ENCODE measurements at places on chromosomes 11 and 22.

DNA sequence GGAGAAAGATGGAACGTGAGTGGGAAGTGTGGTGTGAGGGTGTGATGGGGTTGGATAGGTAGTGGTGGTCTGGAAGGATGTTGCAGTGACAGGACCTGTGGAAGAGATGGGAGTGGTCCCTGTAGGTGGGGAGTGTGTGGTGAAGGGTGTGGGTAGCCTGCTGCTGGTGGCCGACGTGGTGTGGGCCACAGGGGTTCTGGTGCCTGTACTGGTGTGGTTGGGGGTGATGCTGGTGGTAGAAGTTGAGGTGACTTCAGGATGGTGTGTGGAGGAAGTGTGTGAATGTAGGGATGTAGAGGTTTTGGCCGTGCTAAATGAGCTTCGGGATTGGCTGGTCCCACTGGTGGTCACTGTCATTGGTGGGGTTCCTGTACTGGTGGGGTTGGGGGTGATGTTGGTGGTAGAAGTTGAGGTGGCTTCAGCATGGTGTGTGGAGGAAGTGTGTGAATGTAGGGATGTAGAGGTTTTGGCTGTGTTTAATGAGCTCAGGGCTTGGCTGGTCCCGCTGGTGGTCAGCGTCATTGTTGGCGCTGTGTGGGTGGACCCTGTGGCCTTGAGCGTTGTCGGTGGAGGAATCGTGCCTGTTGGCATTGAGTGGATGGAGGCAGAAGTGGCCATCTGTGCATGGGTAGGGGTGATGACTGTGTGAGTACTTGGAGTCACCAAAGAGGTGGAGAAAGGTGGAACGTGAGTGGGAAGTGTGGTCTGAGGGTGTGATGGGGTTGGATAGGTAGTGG is 19.1 kb downstream of the MUC6 start:
- H3K4me3 ChIP-seq: no peak overlapping the region
- no peaks in the 10 kb centered on the region for H3K4me1 ChIP-seq
- no peaks in the 10 kb centered on the region for H3K27me3 ChIP-seq
- H3K36me3 ChIP-seq: no peaks in the 10 kb centered on the region

GRCh38 chr22:39773976-39774539 is 119.5 kb downstream of the ENTHD1 start:
- peaks cover 18% of the 10 kb centered on the region for H3K27me3 ChIP-seq
- DNase-seq: peak; percentile 3
- H3K4me3 ChIP-seq: no peak overlapping the region

DNA sequence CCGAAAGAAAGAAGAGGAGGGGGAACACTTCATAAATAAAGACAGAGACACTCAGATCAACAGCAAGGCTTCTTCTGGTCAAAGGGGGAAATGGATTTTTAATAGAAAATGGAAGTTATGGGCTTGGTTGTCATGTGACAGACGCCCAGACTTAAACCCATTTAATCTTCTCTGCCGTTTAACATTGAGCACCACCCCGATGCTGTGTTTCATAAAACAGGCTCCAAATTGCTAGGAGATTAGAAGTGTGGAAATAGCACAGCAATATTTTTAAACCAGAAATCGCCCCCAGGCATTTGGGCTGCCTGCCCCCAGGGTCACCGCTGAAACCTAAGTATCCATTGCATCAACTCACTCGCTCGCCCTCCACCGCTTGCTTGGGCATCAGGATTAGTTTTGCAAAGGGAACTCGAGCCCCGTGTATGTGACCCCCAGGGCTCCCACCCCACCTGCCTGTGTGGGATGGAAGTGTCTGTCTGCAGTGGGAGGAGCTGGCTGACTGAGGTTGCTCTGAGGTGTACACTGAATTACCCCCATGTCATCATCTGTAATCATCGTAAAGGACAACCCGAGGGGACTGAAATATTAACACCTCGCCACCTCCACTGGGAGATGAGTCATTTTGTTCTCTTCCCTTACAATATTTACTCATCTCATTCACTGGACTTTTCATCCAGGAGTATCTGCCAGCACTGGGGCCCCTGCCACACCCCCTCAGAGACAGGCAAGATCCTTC is 10.7 kb downstream of the DSCAML1 start:
- H3K4me3 ChIP-seq: no peak overlapping the region
- H3K36me3 ChIP-seq: no peaks in the 10 kb centered on the region
- no peaks in the 10 kb centered on the region for H3K4me1 ChIP-seq
- H3K27ac ChIP-seq: no peak overlapping the region
- H3K27me3 ChIP-seq: peaks cover 29% of the 10 kb centered on the region

DNA sequence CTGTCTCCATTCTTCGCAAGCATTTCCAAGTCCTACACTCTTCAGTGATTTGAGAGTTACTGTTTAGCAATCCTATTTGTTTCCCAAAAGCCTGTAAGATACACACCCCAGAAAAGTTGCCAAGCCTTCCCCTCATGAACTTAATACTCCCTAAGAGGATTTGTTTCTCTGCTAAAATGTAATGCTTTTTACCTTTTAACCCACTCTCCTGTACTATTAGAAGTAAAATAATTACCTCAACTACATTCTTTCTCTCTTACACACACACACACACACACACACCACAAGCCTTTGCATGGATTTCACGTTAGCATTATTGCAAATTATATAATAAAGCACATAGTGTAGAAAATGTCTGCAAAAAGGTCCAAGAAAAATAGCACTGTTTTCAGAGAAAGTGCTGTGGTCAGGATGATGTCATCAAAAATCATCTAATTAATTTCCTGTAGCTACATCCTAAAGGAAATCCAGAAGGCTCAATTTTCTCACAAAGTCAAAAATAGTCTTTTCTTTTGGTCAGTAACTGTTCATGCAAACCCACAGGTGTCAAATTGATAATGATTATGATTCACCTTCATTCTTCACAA is 364.1 kb upstream of the PITPNB start:
- no peak overlapping the region for H3K4me3 ChIP-seq
- H3K36me3 ChIP-seq: no peaks in the 10 kb centered on the region
- no peak for DNase-seq
- no peaks in the 10 kb centered on the region for H3K4me1 ChIP-seq
- H3K27me3 ChIP-seq: no peaks in the 10 kb centered on the region

DNA sequence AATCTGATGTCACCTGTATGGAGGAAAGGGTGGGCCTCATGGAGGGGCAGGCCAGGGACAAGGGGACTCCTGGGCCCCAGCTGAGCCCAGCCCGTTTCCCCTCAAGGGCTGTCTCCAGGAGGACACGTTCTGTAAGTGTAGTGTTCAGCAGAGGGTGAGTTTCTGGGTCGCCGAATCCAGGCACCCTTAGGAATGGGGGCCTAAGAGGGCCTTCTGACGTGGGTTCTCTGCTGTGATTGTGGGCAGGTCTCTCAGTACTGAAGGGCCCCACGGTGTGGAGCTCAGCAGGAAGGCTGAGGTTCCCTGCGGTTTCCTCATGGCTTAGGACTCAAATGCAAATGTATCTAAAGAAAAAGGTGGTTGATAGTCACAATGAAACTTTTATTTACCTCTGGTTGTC is 6.5 kb downstream of the PTDSS2 start:
- no peaks in the 10 kb centered on the region for H3K27me3 ChIP-seq
- no peaks in the 10 kb centered on the region for H3K36me3 ChIP-seq
- H3K27ac ChIP-seq: no peak overlapping the region
- H3K4me3 ChIP-seq: no peak overlapping the region
- H3K4me1 ChIP-seq: peaks cover 2% of the 10 kb centered on the region

DNA sequence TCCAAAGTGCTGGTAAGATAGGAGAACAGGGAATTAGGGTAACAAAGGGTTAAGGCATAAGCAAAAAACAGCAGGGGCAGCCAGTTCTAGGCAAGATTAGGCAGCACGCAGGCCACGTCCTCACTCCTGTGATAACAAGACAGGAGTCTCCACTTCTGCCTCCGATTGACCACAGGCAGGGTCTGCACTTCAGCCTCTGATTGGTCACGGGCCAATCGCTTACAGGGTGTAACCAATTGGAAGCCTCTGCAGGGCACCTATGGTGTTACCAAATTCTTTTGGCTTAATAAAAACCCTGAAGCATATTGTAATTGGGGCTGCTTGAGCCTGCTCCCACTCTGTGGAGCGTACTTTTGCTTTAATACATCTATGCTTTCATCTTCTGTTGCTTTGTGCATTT is 12.2 kb upstream of the GSTP1 start:
- no peaks in the 10 kb centered on the region for H3K36me3 ChIP-seq
- no peaks in the 10 kb centered on the region for H3K4me1 ChIP-seq
- H3K4me3 ChIP-seq: no peak overlapping the region
- H3K27me3 ChIP-seq: no peaks in the 10 kb centered on the region
- H3K27ac ChIP-seq: no peak overlapping the region
- no peak for DNase-seq

DNA sequence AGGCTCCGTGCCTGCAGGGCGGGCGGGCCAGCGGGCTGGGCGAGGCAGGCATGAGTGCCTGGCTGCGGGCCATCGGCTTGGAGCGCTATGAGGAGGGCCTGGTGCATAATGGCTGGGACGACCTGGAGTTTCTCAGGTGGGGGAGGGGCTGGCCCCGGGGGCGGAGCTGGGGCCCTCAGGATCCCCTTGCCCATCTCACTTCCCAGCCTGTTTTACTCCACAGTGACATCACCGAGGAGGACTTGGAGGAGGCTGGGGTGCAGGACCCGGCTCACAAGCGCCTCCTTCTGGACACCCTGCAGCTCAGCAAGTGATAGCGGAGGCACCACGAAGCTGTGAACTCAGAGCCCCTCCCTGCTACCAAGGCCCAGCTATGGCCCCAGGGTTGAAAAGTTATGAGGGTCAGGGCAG is 5.9 kb downstream of the PHOX2A start:
- peak; percentile 84 for DNase-seq
- H3K4me1 ChIP-seq: peaks cover 7% of the 10 kb centered on the region
- H3K36me3 ChIP-seq: peaks cover 48% of the 10 kb centered on the region

GRCh38 chr11:121795174-121795573 is 320.8 kb downstream of the BLID start:
- H3K36me3 ChIP-seq: no peaks in the 10 kb centered on the region
- no peak for DNase-seq
- peaks cover 9% of the 10 kb centered on the region for H3K4me1 ChIP-seq
- H3K27ac ChIP-seq: no peak overlapping the region
- no peaks in the 10 kb centered on the region for H3K27me3 ChIP-seq
- H3K4me3 ChIP-seq: no peak overlapping the region

DNA sequence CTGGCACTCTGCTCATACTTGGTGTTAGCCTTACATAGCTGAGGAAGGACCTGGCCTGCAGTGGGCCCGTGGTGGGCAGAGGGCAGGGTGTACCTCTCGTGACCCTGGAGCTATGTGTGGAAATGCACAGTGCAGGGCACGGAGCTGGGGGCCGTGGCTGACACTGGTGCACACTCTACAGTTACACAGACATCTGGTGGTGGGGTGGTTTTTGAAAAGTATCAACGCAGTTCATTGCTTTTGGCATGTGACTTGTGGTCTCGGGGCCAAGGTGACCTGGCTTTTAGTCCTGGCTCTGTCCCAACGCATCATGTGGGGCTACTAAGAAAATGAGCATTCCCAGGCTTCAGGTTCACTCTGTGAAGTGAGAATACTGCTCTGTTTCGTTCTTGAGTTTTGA is 553.6 kb downstream of the NTM start:
- H3K27ac ChIP-seq: no peak overlapping the region
- H3K36me3 ChIP-seq: no peaks in the 10 kb centered on the region
- no peaks in the 10 kb centered on the region for H3K4me1 ChIP-seq
- no peak overlapping the region for H3K4me3 ChIP-seq
- no peaks in the 10 kb centered on the region for H3K27me3 ChIP-seq

GRCh38 chr11:2367266-2368160 is 9.6 kb upstream of the CD81 start:
- DNase-seq: no peak
- H3K27me3 ChIP-seq: no peaks in the 10 kb centered on the region
- no peak overlapping the region for H3K4me3 ChIP-seq
- no peaks in the 10 kb centered on the region for H3K36me3 ChIP-seq

GRCh38 chr22:39253435-39254070 is 8.8 kb upstream of the PDGFB start:
- H3K27ac ChIP-seq: peak overlapping the region; percentile 74
- no peaks in the 10 kb centered on the region for H3K36me3 ChIP-seq
- peak; percentile 88 for DNase-seq
- H3K4me1 ChIP-seq: peaks cover 37% of the 10 kb centered on the region

DNA sequence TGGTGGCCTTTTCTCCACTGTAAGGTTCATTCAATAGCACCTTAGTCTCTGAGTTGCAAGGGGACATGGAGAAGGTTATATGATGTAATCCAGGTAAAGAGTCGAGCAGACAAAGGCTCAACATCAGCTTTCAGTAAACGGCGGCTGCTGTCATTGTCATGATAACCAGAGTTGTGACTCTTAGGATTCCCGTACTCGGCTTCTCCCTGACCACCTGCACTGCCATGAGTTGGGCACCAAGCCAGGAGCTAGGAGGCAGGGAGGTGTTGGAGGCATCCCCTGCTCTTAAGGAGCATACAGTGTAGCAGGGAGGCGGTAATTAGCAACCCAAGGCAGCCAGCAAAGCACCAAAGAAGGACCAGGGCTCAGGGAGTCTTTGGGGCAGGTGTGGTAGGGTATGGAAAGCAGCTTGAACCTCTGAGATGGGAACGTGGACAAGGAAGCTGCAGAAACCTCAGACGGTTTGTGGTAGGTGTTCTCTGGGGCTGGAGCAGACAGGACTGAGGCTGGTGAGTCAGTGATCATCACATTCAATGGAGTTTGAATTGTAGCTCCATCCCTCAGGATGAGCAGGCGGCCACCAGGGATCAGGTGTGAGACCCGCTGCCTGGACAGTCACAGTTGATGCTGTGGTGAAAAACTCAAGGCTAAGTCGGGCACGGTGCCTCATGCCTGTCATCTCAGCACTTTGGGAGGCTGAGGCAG is 31.7 kb downstream of the LIF start:
- H3K27me3 ChIP-seq: no peaks in the 10 kb centered on the region
- H3K27ac ChIP-seq: no peak overlapping the region
- no peak for DNase-seq
- no peaks in the 10 kb centered on the region for H3K36me3 ChIP-seq
- no peaks in the 10 kb centered on the region for H3K4me1 ChIP-seq

DNA sequence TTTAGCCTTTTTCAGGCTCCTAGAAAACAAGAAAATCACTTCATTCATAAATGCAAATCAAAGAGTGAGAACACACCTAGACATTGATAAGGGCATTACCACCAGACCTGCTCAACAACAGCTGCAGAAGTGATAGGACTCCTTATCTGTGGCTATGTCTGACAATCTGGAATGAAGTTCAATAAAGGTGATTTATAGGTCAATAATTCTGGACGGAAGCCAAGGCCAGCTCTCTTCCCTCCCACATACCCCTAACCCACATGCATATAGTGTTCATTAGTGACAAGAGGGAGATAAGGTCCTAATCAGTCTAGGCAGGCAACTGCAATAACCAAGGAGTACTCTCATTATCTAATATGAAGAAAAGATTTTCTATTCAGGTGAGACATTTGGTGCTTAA is 111.3 kb downstream of the ETS1 start:
- H3K27ac ChIP-seq: no peak overlapping the region
- H3K4me1 ChIP-seq: peaks cover 21% of the 10 kb centered on the region
- peaks cover 20% of the 10 kb centered on the region for H3K27me3 ChIP-seq
- DNase-seq: no peak
- no peak overlapping the region for H3K4me3 ChIP-seq

- peaks cover 5% of the 10 kb centered on the region for H3K4me1 ChIP-seq
- H3K27ac ChIP-seq: no peak overlapping the region
- no peaks in the 10 kb centered on the region for H3K27me3 ChIP-seq
- no peaks in the 10 kb centered on the region for H3K36me3 ChIP-seq
- DNase-seq: no peak
Observed at GRCh38 chr11:126871792-126872191, 128.8 kb downstream of the KIRREL3 start.

GRCh38 chr11:2437516-2437915 is 6.8 kb downstream of the TRPM5 start:
- no peak for DNase-seq
- peaks cover 70% of the 10 kb centered on the region for H3K27me3 ChIP-seq
- no peaks in the 10 kb centered on the region for H3K4me1 ChIP-seq
- no peak overlapping the region for H3K4me3 ChIP-seq
